ENCODE measurements at places on chromosomes 13 and 19.

DNA sequence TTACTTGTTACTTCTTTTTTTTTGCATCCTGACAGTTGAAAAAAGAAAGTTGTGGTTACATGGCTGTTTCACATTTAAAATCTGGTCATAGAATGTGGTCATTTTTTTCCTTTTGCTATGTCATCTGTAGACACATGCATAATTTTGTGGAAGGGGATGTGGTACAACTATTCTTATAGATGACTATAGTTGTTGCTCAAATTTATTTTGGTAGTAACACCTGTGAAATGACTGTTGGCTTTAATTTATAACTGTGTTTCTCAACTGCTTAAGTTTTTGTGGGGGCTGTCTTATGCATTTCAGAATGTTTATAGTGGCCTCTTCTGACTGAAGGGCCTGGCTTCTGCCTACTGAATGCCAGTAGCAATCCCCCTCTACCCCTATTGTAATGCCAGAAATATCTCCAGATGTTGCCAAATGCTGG is 130.5 kb downstream of the PAN3 start:
- no peak for DNase-seq

DNA sequence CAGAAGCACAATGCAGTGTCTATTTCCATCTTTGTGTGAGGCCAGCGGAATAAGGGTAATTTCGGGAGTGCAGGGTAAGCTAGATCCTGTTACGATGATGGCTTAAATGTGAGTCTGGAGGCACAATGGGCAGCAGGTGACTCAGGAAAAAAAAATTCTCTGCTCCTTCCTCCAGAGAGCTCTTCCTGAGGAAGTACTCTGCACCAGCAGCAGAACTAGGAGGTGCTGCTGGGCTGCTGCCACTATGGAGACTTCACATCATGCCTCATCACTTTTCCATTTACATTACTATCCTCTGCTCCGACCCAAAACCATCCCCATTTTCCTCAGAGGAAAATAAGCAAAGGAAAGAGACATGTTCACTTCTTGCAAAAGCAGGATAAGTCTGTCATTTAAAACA is 282.0 kb downstream of the DNAJC15 start:
- DNase-seq, result no peak

- no peak for DNase-seq
Measured at GRCh38 chr13:38713046-38713445, 26.2 kb downstream of the FREM2 start.

- DNase-seq, result no peak
Measured at GRCh38 chr13:94556041-94556440, 39.9 kb downstream of the TGDS start.

- no peak for DNase-seq
Measured at GRCh38 chr13:50208826-50209335, 193.6 kb downstream of the KCNRG start.

GRCh38 chr13:107275945-107276614 is 708.1 kb upstream of the ARGLU1 start:
- DNase-seq, result no peak

DNA sequence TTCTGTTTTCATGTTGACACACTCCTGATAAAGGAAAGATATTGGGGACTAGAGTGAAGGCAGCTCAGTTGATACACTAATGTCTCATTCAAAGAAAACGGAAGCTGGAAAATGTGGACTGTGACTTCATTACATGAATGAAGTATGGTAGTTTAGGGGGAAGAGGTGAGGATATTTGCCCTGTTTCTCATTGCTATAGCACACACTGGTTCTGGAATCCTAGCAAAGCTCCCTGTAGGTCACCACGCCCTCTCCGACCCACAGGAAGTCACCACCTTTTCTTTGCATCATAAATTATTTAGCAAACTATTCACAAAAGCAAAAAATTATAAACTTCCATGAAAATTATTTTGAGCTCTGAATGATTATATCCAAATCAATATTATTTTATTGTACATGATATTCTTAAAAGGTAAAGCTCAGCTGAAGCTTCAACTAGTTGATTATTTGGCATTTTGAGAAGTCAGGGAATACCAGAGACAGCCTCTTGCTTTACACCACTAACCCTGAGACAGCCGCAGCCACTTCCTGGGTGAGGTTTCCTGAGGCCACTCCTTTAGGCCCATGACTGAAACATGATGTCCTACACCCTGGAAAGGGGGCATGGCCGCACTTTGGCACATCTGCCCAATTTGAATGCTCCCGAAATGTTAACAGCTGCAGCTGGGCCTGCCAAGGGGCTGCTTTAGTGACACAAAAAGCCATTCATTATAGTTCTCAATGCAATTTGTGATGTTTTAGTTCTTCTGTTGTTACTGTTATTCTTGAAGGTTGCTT is 50.0 kb upstream of the WDFY2 start:
- DNase-seq, result no peak

- no peak for DNase-seq
Measured at GRCh38 chr13:32150239-32150638, 118.7 kb downstream of the FRY start.

DNA sequence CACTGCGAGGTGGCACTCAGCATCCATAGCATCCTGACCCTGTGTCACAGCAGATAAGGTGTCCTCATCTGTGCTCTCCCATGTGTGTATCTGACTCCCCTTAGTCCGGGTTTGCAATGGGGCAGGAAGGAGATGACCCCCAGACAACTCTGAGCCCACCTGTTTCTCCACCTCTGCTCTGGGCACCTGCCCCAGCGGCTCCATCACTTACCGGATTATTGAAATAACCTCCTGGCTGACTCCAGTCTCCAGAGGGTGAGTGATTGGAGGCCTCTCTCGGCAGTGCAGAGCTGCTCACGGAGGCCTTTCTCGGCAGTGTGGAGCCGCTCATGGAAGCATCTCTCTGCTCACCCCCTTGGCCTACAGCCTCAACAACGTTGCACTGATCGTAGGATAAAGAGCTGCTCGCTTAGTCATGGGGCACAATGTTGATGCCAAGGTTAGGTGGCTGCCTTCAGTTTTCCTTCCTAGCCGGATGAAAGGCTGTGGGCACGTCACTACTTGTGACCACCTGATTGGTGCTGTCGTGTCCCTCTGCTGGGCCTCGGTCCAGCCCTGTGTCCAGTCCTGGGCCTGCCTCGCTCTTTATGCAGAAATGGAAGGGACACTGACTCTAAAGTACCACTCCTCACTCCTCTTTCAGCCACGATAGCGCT is 67.6 kb downstream of the TEX29 start:
- no peak for DNase-seq

DNA sequence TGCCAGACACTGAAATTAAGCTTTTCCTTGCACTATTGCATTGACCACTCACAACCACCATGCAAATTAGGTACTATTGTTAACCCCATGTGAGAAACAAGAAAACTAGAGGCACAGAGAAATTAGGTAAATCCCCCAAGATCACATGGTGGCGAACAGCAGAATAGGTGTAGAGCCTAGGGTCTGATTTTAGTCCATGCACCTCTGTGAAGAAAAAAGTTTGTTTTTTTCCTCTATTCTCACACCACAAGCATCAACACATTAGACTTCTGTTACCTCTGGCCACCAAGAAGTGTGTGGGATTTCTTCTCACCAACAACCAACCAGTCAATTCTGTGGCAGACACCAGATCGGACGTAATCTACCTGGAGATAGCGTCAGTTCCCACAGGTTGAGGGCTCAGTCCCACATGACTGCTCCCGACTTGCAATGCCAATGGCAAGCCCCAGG is 391.9 kb downstream of the COG6 start:
- no peak for DNase-seq

GRCh38 chr13:88887045-88887662 is 1216.0 kb downstream of the SLITRK5 start:
- DNase-seq, result no peak

DNA sequence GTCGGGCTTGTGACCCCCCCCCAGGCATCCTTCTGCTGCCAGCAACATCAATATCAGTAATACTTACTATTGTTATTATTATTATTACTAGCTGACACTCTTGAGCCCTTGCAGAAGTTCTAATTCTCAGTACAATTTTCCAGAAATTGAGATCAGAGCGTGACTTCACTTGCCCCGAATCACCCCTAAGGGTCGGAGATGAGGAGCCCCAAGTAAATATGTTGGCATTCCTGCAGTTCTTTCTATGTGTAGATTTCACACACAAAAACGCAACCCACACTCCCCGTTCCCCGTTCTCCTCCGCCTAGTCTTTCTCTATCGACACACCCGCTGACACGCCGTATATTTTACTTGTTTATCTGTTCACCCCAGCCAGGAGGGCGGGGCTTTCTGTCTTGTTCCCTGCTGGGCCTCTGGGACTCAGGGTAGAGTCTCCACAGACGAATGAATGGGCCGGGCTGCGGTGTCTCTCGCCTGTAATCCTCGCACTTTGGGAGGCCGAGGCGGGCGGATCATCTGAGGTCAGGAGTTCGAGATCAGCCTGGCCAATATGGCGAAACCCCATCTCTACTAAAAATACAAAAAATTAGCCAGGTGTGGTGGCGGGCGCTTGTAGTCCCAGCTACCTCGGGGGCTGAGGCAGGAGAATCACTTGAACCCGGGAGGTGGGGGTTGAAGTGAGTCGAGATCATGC is 14.7 kb downstream of the TLE5 start:
- peak; percentile 52 for DNase-seq

DNA sequence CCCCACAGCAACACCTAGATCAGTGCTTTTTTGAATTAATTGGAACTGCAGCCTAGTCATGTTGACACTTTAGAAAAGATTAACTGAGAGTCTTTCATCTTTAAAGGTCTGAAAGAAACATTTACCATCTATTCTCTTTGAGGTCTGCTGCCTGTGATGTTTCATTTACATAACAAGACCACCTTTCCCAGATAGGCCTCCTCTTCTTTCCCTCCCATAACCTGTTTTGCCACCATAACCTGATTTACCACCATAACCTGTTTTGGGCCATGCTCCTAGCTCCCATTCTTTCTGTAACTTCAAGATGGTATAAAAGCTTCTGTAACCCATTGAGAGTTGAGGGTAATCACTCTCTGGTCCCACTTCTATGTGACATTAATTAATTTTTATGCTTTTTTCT is 320.8 kb downstream of the PCDH20 start:
- DNase-seq, result no peak

DNA sequence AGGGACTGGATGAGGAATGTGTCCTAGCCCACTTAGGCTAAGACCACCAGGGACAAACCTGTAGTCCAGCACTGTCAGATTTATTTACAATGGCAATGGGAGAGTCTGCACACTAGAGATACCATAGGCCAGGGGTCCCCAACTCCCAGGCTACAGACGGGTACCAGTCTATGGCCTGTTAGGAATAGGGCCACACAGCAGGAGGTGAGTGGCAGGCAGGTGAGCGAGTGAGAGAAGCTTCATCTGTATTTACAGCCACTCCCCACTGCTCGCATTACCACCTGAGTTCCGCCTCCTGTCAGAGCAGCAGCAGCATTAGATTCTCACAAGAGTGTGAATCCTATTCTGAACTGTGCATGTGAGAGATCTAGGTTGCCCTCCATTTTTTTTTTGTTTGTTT is 2.4 kb downstream of the THAP8 start:
- DNase-seq, result no peak

GRCh38 chr19:37948362-37948761 is 41.4 kb downstream of the SIPA1L3 start:
- no peak for DNase-seq

DNA sequence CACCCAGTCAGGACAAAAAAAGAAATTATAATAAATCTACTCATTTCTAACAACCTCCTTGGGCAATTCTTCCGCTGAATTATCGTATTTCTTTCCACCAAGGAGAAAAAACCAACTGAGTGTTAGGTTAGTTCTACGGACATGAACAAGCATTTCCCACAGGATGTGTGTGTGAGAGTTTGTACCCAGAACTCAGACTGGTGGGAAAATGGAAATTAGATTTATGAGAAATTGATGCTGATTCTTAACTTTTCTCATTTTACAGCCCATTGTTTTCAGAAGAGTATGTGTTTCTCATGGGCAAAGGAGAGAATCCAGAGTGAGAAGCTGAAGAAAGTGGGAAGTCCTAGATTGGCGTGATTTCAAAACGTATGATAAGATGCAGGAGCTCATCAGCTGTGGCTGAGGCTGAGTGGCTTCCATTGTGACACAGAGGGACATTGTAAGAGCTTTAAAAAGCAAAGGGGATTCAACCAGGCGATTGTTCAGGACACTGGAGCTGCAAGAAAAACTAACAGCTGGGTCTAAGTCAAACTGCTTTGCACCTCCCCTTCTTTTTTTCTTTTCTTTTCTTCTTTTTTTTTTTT is 184.7 kb upstream of the ARGLU1 start:
- no peak for DNase-seq

- DNase-seq, result peak; percentile 49
Measured at GRCh38 chr13:91346850-91347201, 661 bp upstream of the MIR17HG start.

DNA sequence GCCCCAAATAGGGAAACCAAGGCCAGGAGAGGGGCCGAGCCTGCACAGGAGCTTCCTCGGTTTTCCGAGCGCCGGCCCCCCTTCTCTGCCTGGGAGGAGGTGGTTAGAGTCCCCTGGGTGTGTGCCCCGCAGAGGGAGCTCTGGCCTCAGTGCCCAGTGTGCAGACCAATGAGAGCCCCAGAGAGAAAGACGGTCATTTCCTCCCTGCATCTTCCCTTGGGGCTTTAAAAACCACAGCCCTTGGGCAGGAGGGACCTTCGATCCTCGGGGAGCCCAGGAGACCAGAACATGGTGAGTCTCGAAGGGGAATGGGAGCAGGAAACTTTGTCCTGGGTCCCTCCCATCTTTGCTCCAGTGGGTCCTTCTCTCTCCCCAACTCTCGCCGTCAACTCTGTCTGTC is at the start of gene C5AR1:
C5AR1 (plus strand) TSS at position 254 of the 400 bp plus-strand sequence; CDS start at position 289, 35 bp downstream.
- no peak for DNase-seq

- DNase-seq, result peak; percentile 88
Measured at GRCh38 chr19:6516659-6517291, 14.1 kb upstream of the TNFSF9 start.

Data from activated CD4-positive, alpha-beta T cell treated with anti-CD3 and anti-CD28 coated beads, Interleukin-2, amount 50 U/mL, for 24 hours (primary cell).